ENCODE measurements at places on chromosomes 3 and 15. TPM values are rescaled to one million over a fixed set of nuclear protein-coding genes. Genes with fewer than 3 reads are reported as not detected.
A peak's percentile ranks its signal among the peaks of the same experiment; 100 is the strongest.

The MOBP gene
- not detected for total RNA-seq

The NPAP1 gene
- not detected for total RNA-seq

GRCh38 chr3:143068059-143068458 lies 51.5 kb upstream of the CHST2 start:
- H3K27me3 ChIP-seq: no peaks in the 10 kb centered on the region
- no peaks in the 10 kb centered on the region for H3K36me3 ChIP-seq
- no peak for DNase-seq
- H3K4me1 ChIP-seq: peaks cover 4% of the 10 kb centered on the region
- no peak overlapping the region for H3K4me3 ChIP-seq
- H3K27ac ChIP-seq: no peak overlapping the region

The MST1R gene
- total RNA-seq: 2.7 TPM

The CSPG4 gene
- total RNA-seq: 160 TPM

- no peak overlapping the region for H3K27ac ChIP-seq
- H3K4me3 ChIP-seq: no peak overlapping the region
- no peaks in the 10 kb centered on the region for H3K36me3 ChIP-seq
- peak; percentile 76 for DNase-seq
- no peaks in the 10 kb centered on the region for H3K27me3 ChIP-seq
These were observed 40.4 kb upstream of the LIMD1 start for GRCh38 chr3:45554006-45554666.

DNA sequence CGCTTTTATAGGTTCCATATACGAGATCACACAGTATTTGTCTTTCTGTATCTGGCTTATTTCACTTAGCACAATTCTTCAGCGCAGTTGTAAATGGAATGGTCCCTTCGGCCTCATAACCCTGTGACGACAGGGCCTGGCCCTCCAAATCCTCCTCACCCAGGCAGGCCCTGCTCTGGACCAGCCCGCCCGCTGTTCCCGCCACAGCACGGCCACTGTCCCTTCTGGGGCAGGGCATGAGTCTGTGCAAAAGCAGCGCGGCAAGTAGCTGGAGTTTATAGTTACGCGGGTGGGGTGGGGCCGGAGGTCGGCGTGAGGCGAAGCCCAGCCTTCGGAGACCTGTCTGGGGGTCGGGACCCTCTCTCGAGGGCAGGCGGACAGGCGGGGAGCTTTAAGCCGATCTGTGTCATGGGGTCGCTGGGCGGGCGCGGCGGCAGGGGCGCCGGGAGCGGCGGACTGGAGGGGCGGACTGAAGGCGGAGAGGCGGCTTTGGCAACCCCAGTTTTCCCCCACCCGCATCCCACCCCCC lies 543 bp downstream of the ARPIN start:
- peaks cover 3% of the 10 kb centered on the region for H3K36me3 ChIP-seq
- no peaks in the 10 kb centered on the region for H3K27me3 ChIP-seq
- H3K4me1 ChIP-seq: no peaks in the 10 kb centered on the region

GRCh38 chr15:90437516-90437915 lies 49.5 kb downstream of the IQGAP1 start:
- H3K27ac ChIP-seq: no peak overlapping the region
- no peaks in the 10 kb centered on the region for H3K27me3 ChIP-seq
- H3K36me3 ChIP-seq: peaks cover 3% of the 10 kb centered on the region

- H3K27me3 ChIP-seq: no peaks in the 10 kb centered on the region
- no peaks in the 10 kb centered on the region for H3K4me1 ChIP-seq
- no peak overlapping the region for H3K4me3 ChIP-seq
- DNase-seq: no peak
- H3K36me3 ChIP-seq: no peaks in the 10 kb centered on the region
These were observed 51.6 kb upstream of the CP start for GRCh38 chr3:149273096-149273751.

DNA sequence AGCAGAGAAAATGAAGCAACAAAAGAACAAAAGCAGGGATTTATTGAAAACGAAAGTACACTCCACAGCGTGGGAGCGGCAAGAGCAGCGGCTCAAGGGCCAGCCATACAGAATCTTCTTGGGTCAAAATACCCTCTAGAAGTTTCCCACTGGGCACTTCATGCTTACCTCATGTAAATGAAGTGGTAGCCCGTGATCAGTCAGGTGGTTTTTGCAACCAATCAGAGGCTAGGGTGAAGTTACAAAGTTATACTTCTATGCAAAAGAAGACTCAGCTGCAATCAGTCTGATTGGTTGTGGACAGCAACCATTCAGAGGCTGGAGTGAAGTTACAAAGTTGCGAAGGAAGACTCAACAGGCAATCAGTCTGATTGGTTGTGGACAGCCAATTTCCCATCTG lies 37.8 kb upstream of the TRH start:
- H3K27ac ChIP-seq: no peak overlapping the region
- H3K27me3 ChIP-seq: peaks cover 2% of the 10 kb centered on the region
- H3K36me3 ChIP-seq: no peaks in the 10 kb centered on the region
- H3K4me3 ChIP-seq: peak overlapping the region; percentile 23

The MEX3B gene
- total RNA-seq: 2.9 TPM

The PLS1 gene
- 0.97 TPM for total RNA-seq

- no peak for DNase-seq
- no peaks in the 10 kb centered on the region for H3K27me3 ChIP-seq
- no peak overlapping the region for H3K4me3 ChIP-seq
- H3K4me1 ChIP-seq: no peaks in the 10 kb centered on the region
These were observed 52.2 kb upstream of the POLR2M start for GRCh38 chr15:57654153-57654852.
